ENCODE measurements at places on chromosomes 7 and 10. TPM values are rescaled to one million over a fixed set of nuclear protein-coding genes. Genes with fewer than 3 reads are reported as not detected.

ALKBH4 gene
- 28.5 TPM for total RNA-seq

KIFBP gene
- 28.2 TPM for total RNA-seq

- H3K4me3 ChIP-seq = no peak overlapping the region
- no peak for DNase-seq
- H3K36me3 ChIP-seq = no peaks in the 10 kb centered on the region
- H3K27me3 ChIP-seq = no peaks in the 10 kb centered on the region
- H3K4me1 ChIP-seq = no peaks in the 10 kb centered on the region
- H3K27ac ChIP-seq = no peak overlapping the region
These were observed 24.6 kb upstream of the EIF4H start for GRCh38 chr7:74149603-74150002.

DNA sequence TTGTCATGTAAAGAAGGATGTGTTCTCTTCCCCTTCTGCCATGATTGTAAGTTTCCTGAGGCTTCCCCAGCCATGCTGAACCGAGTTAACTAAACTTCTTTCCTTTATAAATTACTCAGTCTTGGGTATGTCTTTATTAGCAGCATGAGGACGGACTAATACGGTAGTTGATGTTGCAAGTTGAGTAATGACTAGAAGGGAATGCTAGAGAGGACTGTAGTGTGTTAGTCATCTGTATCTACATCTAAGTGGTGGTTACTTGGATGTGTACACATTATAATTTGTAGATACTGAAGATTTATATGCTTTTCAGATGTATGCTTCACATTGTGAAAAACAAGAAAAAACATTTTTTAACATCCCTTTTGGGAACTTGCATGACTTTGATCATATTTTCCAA is 244.6 kb downstream of the POLR1F start:
- H3K36me3 ChIP-seq = no peaks in the 10 kb centered on the region
- H3K4me3 ChIP-seq = no peak overlapping the region
- H3K4me1 ChIP-seq = no peaks in the 10 kb centered on the region
- no peak overlapping the region for H3K27ac ChIP-seq
- no peaks in the 10 kb centered on the region for H3K27me3 ChIP-seq

DNA sequence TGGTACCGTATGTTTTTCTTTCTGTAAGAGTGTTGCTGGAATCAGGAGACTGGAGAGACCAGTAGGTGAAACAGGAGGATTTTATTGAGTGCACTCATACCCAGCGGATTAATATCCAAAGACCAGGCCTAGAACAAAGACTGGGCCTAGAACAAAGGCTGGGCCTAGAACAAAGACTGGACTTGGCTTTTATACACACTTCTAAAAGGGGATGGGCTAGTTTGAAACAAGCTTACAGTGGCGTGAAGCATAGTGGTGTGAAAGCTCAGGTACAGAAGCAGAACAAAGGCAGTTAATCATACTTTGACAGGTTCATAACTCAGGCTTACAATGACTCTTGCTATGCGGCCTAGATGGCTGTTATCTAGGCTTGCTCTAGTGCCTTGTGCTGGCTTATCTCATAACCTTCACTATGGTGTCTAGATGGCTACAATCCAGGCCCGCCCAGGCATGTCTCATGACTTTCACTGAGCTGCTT is 67.7 kb downstream of the TRIM24 start:
- no peaks in the 10 kb centered on the region for H3K4me1 ChIP-seq
- no peak for DNase-seq
- H3K4me3 ChIP-seq = no peak overlapping the region

GRCh38 chr7:30934732-30935568 is 23.3 kb downstream of the AQP1 start:
- H3K27me3 ChIP-seq = no peaks in the 10 kb centered on the region
- no peak overlapping the region for H3K4me3 ChIP-seq
- DNase-seq = no peak

- no peak overlapping the region for H3K4me3 ChIP-seq
- no peaks in the 10 kb centered on the region for H3K36me3 ChIP-seq
- H3K27me3 ChIP-seq = no peaks in the 10 kb centered on the region
- peaks cover 6% of the 10 kb centered on the region for H3K4me1 ChIP-seq
These were observed 36.8 kb downstream of the CTBP2 start for GRCh38 chr10:125123476-125124114.

DNA sequence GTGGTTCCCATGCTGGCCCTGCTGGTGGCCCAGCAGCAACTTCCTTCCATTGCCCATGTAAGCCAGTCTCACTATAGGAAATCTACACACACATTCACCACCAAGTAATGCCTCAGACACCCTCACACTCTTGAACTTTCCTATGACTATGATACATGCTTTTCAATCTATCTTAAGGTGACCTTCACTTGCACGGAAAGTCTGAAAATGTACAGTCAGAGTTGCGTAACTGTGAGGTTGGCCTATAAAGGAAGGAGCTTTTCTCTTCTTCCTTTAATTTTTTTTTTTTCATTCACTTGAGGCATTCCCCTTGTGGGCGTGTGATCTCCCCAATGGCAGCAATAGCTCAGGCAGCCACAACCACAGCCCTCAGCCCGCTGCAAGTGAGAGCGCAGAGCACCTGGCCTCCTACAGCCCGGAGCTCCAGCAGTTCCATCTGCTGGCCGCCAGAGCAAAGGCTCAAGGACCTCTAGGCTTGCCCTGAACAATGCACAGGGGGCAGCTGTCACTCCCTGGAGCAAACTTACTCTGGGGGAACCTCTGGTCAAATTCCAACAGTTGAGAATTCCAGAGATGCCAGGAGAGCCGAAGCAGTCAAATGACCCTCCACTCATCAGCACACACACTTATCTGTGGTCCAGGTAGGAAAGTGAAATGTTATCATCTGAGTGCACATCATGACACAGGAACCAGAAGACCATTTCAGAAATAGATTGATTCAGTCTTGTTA is 123.1 kb upstream of the ADO start:
- H3K27ac ChIP-seq = no peak overlapping the region
- no peak overlapping the region for H3K4me3 ChIP-seq
- no peaks in the 10 kb centered on the region for H3K27me3 ChIP-seq
- H3K4me1 ChIP-seq = no peaks in the 10 kb centered on the region

DNA sequence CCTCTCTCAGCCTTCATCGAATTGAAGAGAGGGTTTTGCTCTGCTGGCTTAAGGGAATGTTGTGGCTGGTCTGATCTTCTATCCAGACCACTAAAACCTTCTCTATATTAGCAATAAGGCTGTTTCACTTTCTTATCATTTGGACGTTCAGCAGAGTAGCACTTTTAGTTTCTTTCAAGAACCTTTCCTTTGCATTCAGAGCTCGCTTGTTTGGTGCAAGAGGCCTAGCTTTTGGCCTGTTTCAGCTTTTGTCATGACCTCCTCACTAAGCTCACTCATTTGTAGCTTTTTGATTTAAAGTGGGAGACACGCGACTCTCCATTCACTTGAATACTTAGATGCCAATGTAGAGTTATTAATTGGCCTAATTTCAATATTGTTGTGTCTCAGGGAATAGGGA is 3.9 kb downstream of the MPP7 start:
- no peaks in the 10 kb centered on the region for H3K36me3 ChIP-seq
- no peak overlapping the region for H3K27ac ChIP-seq
- no peaks in the 10 kb centered on the region for H3K27me3 ChIP-seq
- no peak for DNase-seq

DNA sequence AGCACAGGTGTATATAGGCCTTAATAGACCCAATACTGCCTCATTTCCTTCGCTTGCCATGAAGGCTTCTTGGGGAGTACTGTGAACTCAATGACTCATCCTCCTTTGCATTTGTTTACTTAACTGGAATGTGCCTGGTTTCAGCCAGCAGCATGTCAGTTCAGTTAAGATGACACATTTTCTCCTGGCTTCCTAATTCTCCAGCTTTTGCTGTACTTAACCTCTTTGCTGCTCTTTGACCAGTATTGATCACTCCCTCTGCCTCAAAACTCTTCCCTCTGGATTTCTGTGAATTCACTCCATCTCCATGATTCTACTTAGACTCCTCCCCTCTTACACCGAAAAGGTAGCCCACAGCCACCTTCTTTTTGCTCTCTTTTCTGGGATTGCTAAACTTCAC is 135.7 kb downstream of the MAGI2 start:
- H3K27me3 ChIP-seq = no peaks in the 10 kb centered on the region
- no peak overlapping the region for H3K4me3 ChIP-seq
- no peaks in the 10 kb centered on the region for H3K36me3 ChIP-seq
- H3K4me1 ChIP-seq = no peaks in the 10 kb centered on the region
- no peak overlapping the region for H3K27ac ChIP-seq

Measured in breast epithelium (tissue), 4 donors.